Progenitor cell of endocrine pancreas (in vitro differentiated cells): ENCODE measurements at places on chromosomes 7 and 10. TPM values are rescaled to one million over a fixed set of nuclear protein-coding genes. Genes with fewer than 3 reads are reported as not detected.

GRCh38 chr7:123665157-123665556, 9.5 kb downstream of the LMOD2 start:
- peak overlapping the region; percentile 36 for H3K27ac ChIP-seq
- no peaks in the 10 kb centered on the region for H3K27me3 ChIP-seq
- H3K4me1 ChIP-seq, result peaks cover 21% of the 10 kb centered on the region
- H3K4me3 ChIP-seq, result no peak overlapping the region
- H3K36me3 ChIP-seq, result no peaks in the 10 kb centered on the region

DNA sequence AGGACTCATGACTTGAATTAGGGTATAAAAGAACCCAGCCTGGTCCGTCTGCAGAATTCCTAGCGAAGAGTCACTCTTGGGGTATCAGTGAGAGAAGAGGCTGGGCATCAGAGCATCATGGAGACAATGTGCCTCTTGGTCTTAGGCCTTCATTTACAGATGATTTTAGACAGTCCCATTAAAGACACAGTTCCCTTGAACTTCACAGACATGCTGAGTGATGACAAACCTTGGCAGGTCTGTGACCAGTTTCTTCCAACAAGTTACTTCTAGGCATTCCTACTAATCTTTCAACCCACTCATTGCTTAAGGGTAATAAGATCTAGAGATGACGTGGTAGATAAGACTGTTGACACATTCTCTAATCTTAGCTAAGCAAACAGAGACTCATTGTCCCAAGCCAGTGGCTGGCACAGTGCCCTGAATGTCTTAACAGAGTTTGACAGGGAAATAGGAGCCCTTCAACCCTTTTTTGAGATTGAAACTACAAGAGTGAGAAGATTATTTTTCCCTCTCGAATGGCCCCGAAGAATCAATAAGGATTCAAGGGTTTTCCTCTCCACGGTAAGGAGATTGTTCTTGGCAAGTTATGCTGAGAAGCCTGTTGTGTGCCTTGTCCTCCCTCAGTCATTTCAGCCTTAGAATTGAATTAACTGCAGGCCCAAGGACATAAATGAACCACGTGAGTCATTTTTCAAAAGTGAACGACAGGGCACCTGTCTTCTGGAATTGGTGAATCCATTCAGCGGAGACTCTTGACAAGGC, 281.1 kb downstream of the CCDC3 start:
- H3K4me1 ChIP-seq, result peaks cover 15% of the 10 kb centered on the region
- no peaks in the 10 kb centered on the region for H3K36me3 ChIP-seq
- peaks cover 27% of the 10 kb centered on the region for H3K27me3 ChIP-seq
- DNase-seq, result no peak
- H3K27ac ChIP-seq, result peak overlapping the region; percentile 41

GRCh38 chr7:24457219-24457558, 116.1 kb upstream of the PALS2 start:
- peaks cover 18% of the 10 kb centered on the region for H3K4me1 ChIP-seq
- peak overlapping the region; percentile 70 for H3K27ac ChIP-seq

- no peak for DNase-seq
- H3K27ac ChIP-seq, result no peak overlapping the region
- no peak overlapping the region for H3K4me3 ChIP-seq
- H3K27me3 ChIP-seq, result peaks cover 3% of the 10 kb centered on the region
- no peaks in the 10 kb centered on the region for H3K4me1 ChIP-seq
Observed at GRCh38 chr10:85950921-85951320, 415.7 kb downstream of the GRID1 start.

DNA sequence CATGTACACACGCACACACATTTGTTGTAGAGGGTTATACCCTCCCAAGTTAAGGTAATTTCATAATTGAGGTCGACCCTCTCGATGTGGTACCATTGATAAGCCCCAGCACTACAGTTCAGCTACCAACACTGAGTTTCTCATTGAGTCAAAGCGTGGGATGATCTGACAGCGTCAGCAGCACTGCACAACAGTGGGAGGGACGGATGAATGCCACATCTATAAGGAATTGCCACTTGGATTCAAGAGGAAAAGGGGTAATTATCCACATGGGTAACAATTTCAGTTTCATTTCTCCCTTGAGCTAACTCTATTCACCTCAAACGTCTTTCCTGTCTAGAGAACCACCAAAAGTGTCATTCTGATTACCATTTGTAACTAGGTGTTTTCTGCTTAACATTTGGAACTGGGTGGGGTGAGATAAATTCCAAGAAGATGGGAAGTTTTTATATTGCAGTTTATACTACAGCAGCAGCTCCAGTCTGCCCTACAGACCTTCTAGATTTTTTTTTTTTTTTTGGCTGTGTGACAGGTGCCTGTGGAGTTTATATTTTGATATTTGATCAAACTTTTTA, 342.9 kb downstream of the AUTS2 start:
- DNase-seq, result no peak
- no peak overlapping the region for H3K4me3 ChIP-seq
- no peaks in the 10 kb centered on the region for H3K27me3 ChIP-seq
- H3K27ac ChIP-seq, result peak overlapping the region; percentile 17

- no peak overlapping the region for H3K27ac ChIP-seq
- H3K4me1 ChIP-seq, result no peaks in the 10 kb centered on the region
- no peak overlapping the region for H3K4me3 ChIP-seq
- H3K36me3 ChIP-seq, result no peaks in the 10 kb centered on the region
- H3K27me3 ChIP-seq, result peaks cover 14% of the 10 kb centered on the region
- DNase-seq, result no peak
Observed at GRCh38 chr10:98920360-98920759, 315.3 kb downstream of the HPSE2 start.

DNA sequence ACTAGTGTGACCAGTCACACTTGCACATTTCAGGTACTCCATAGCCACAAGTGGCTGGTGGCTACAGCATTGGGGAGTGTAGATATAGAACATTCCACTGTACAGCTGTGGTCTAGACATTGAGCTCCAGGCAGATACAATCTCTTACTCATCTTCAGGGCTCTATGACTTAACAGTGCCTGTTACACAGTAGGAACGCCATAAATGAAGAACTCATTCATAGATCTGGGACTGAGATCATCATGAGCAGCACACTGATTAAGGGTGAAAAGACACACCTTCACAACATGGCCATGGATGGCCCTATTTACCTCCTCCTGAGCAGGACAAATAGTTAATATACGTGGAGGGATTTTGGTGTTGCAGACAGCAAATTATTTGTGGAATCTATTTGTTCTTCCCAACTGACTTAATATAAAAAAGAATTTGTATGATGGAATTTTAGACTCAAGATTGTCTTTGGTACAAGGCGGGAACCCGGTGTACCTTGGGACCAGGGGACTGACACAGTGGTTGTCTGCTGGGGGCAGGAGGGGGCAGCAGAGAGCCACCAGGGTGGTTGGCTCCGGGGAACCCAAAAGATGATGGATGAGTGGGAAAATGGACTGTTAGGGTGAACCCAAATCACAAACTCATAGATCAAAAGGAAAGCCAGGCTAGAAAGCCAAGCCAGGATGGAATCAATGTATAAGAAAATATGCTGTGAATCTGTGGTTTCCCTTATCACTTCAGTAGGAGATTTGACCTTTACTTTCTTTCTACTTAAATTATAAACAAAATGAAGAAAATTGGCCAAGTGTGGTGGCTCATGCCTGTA, 24.3 kb upstream of the CPA2 start:
- no peak overlapping the region for H3K27ac ChIP-seq
- H3K27me3 ChIP-seq, result no peaks in the 10 kb centered on the region
- DNase-seq, result no peak
- H3K36me3 ChIP-seq, result peaks cover 1% of the 10 kb centered on the region

DNA sequence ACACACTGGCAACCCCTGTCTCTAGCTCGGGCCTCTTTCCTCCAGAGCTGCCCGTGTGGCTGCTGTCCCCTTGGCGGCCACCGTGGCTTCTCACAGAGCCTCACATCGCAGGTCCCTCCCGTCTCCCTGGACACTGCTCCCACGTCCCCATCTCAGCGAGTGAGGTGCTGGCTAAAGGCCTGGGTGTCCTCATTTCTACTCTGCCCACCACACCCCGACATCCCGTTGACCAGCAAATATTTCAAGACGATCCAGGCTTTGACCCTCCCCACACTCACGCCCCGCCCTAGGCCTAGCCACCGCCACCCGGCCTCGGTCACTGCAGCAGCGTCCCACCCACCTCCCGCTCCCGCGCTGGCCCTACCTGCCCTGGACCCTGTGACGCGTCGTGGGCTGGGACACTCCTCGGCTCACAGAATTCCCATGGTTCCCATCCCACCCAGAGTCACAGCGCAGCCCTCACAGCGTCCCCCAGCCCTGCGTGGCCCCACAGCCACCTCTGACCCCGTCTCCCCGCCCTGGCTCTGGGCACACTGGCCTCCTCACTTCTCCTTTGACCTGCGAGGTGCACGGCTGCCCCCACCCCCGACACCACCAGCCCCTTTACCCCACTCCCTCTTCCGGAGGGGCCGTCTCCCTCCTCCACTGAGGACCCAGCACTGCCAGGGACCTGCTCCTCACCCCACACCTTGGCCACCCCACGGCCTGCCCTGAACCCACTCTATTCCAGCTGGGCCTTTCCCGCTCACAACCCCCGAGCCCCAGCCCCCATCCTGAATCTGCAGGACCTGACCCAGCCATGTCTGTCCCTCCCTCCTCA, 6.9 kb downstream of the ADAP1 start:
- no peaks in the 10 kb centered on the region for H3K36me3 ChIP-seq
- H3K27me3 ChIP-seq, result peaks cover 3% of the 10 kb centered on the region
- H3K27ac ChIP-seq, result peak overlapping the region; percentile 62

DNA sequence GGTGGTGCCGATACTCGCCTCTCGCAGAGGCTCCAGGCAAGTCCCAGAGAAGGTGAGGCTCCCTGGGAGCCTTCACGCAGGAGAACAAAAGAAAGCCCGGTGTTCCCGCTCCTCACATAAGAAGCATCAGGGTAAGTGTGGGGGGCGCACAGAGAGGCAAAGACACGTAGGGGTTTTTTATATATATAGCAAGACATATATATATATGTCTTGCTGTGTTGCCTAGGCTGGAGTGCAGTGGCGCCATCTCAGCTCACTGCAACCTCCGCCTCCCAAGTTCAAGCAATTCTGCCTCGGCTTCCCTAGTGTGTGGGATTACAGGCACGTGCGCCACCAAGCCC, 61.3 kb downstream of the PDIA4 start:
- H3K27ac ChIP-seq, result peak overlapping the region; percentile 59
- H3K4me3 ChIP-seq, result no peak overlapping the region
- no peaks in the 10 kb centered on the region for H3K36me3 ChIP-seq
- no peaks in the 10 kb centered on the region for H3K27me3 ChIP-seq
- DNase-seq, result no peak
- H3K4me1 ChIP-seq, result peaks cover 5% of the 10 kb centered on the region

- H3K4me3 ChIP-seq, result no peak overlapping the region
- H3K27me3 ChIP-seq, result no peaks in the 10 kb centered on the region
- H3K36me3 ChIP-seq, result no peaks in the 10 kb centered on the region
- H3K27ac ChIP-seq, result no peak overlapping the region
- H3K4me1 ChIP-seq, result peaks cover 6% of the 10 kb centered on the region
Observed at GRCh38 chr7:65301007-65301406, 72.6 kb upstream of the ZNF92 start.

GRCh38 chr7:158816995-158817394, 12.3 kb downstream of the ESYT2 start:
- no peaks in the 10 kb centered on the region for H3K36me3 ChIP-seq
- peaks cover 43% of the 10 kb centered on the region for H3K4me1 ChIP-seq
- no peaks in the 10 kb centered on the region for H3K27me3 ChIP-seq
- H3K27ac ChIP-seq, result peak overlapping the region; percentile 50

DNA sequence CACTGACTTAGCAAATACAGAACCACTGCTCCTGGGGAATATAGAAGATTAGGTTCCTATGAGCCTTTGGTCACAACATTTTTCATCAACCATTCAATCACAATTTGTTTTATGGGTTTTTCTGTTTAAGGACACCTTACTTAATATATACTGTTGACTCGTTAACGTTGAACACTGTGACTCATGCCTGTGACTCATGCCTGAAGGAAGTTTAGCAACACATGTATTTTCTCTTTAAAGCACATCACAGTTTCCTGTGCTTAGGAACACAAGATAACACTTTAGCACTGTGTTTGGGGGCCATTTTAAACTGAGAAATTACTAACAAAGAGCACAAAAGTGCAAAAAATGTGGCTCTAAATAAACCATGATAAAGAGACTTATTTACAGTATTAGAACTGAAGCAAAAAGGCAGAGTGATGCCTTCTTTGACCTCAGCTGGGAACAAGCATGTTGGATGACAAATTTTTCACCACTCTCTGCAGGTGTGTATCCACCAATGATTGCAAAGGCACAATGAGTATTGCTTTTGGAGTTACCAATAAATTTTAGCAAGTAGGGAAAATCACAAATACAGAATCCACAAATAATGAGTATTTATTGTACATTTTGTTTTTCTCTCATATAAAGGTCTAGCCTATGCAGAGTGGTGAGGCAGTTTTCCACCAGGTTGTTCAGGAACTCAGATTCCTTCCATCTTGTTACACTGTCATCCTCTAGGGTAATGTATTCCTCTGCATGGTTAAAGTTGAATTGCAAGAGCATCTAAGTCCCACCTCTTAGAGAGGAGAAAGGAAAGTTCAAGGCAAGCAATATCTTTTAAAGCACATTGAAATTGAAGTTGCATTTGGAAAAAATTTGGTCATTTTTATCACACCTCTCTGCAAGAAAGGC, 7.3 kb downstream of the FGFBP3 start:
- no peak overlapping the region for H3K4me3 ChIP-seq
- no peak overlapping the region for H3K27ac ChIP-seq
- H3K4me1 ChIP-seq, result no peaks in the 10 kb centered on the region
- H3K27me3 ChIP-seq, result no peaks in the 10 kb centered on the region
- H3K36me3 ChIP-seq, result peaks cover 4% of the 10 kb centered on the region
- DNase-seq, result no peak

GRCh38 chr10:95730233-95730632, 25.7 kb upstream of the ENTPD1 start:
- H3K27ac ChIP-seq, result no peak overlapping the region
- no peak overlapping the region for H3K4me3 ChIP-seq
- H3K4me1 ChIP-seq, result no peaks in the 10 kb centered on the region

DNA sequence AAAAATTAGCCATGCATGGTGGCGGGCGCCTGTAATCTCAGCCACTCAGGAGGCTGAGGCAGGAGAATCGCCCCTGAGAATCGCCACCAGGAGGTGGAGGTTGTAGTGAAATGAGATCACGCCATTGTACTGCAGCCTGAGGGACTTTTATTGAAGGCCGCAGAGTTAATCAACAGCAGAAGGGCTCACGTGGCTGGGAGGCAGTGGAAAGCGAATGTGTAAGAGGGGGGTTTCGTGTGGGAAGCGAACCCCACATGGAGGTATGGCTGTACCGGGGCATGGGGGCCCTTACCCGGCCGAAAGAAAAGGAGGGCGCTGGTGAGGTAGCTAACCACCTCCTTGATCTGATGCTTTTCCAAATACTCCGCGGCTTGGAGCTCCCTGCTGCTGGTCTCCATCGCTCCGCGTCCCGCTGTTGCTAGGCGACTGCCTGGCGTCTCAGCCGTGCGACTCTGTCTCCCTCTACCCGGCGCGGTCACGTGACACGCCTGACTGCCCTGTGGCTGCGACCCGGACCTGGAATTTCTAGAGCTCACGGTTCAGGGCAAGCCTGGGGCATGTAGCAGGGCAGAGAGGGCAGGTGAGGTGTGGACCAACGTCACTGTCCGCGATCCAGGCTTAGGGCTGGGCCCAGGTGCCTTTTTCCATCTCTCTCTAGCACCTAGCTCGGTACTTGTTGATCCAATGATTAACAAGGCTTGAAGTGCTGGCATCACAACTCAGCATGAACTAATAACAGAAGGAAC, at the start of gene EFCAB10:
Gene EFCAB10 (minus strand): TSS at position 428 of the 746 bp plus-strand sequence. CDS start 30 bp downstream, at position 398.
- DNase-seq, result peak; percentile 79
- no peaks in the 10 kb centered on the region for H3K36me3 ChIP-seq
- H3K27ac ChIP-seq, result peak within 1 kb of the TSS; percentile 80
- H3K4me3 ChIP-seq, result peak within 1 kb of the TSS; percentile 69
- H3K4me1 ChIP-seq, result no peaks in the 10 kb centered on the region

COL26A1 gene
- 44.5 and 46.2 TPM in 2 replicates for total RNA-seq

INA gene
- 6.2 TPM in 2 replicates for total RNA-seq

NUTM2A gene
- total RNA-seq, result 2.9 and 4.3 TPM in 2 replicates

GPR15LG gene
- total RNA-seq, result not detected in 2 replicates

SHLD2 gene
- 18.9 and 19.2 TPM in 2 replicates for total RNA-seq

EBLN1 gene
- total RNA-seq, result not detected in 2 replicates
